ENCODE measurements at places on chromosomes 2 and 18. TPM values are rescaled to one million over a fixed set of nuclear protein-coding genes. Genes with fewer than 3 reads are reported as not detected.
A peak's percentile ranks its signal among the peaks of the same experiment; 100 is the strongest.

COL5A2 gene
- total RNA-seq = 290 TPM

DNA sequence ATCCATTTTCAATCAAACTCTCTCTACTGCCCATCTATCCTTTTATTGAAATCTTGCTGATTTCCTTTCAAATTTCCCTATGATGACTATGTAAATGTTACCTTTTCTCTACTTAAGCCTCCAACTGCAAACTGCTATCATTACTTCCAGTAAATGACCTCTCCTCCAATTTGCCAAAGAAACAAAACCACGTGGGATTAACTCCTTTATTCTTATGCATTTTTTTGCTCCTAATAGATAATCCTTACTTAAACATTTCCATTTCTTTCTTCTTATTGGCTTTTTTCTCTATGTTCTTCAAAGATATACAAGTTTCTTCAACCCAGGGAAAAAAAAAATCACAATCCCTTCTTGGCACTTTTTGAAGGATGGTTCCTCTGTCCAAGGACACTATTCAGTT, 61.2 kb downstream of the CCDC88A start:
- H3K27me3 ChIP-seq = no peaks in the 10 kb centered on the region
- DNase-seq = no peak
- no peak overlapping the region for H3K4me3 ChIP-seq
- peak overlapping the region; percentile 10 for H3K27ac ChIP-seq
- peaks cover 9% of the 10 kb centered on the region for H3K36me3 ChIP-seq
- peaks cover 18% of the 10 kb centered on the region for H3K4me1 ChIP-seq

FAM237A gene
- not detected for total RNA-seq

ATP6V1B1 gene
- 1.2 TPM for total RNA-seq

GRCh38 chr2:7973801-7974480, 707.9 kb upstream of the ID2 start:
- peaks cover 15% of the 10 kb centered on the region for H3K27me3 ChIP-seq
- H3K36me3 ChIP-seq = no peaks in the 10 kb centered on the region
- H3K4me3 ChIP-seq = no peak overlapping the region
- DNase-seq = no peak

GRCh38 chr2:100422320-100423055, 5.0 kb upstream of the CHST10 start:
- H3K27me3 ChIP-seq = peaks cover 10% of the 10 kb centered on the region
- no peak overlapping the region for H3K27ac ChIP-seq
- H3K4me3 ChIP-seq = no peak overlapping the region
- DNase-seq = peak; percentile 39
- no peaks in the 10 kb centered on the region for H3K4me1 ChIP-seq
- no peaks in the 10 kb centered on the region for H3K36me3 ChIP-seq

- H3K27ac ChIP-seq = no peak overlapping the region
- peaks cover 6% of the 10 kb centered on the region for H3K36me3 ChIP-seq
- peak; percentile 20 for DNase-seq
- H3K4me3 ChIP-seq = no peak overlapping the region
These were observed 37.1 kb downstream of the CENPO start for GRCh38 chr2:24830351-24830750.

MRPL19 gene
- total RNA-seq = 66.3 TPM

GRHL1 gene
- total RNA-seq = 0.55 TPM

CPS1 gene
- total RNA-seq = 2.1 TPM

Data from HFFc6 (cell line).